HCT116 (cell line): ENCODE measurements at places on chromosomes 4 and X. TPM values are rescaled to one million over a fixed set of nuclear protein-coding genes. Genes with fewer than 3 reads are reported as not detected.

The PITX2 gene
- total RNA-seq = 8.3 TPM

The MAGEA1 gene
- not detected for total RNA-seq

The MAOA gene
- 13.6 TPM for total RNA-seq

The OPRPN gene
- not detected for total RNA-seq

The PDE6B gene
- not detected for total RNA-seq

The MAMLD1 gene
- 3.6 TPM for total RNA-seq

The TKTL1 gene
- total RNA-seq = 0.34 TPM

The UGT2B10 gene
- 0.27 TPM for total RNA-seq

DNA sequence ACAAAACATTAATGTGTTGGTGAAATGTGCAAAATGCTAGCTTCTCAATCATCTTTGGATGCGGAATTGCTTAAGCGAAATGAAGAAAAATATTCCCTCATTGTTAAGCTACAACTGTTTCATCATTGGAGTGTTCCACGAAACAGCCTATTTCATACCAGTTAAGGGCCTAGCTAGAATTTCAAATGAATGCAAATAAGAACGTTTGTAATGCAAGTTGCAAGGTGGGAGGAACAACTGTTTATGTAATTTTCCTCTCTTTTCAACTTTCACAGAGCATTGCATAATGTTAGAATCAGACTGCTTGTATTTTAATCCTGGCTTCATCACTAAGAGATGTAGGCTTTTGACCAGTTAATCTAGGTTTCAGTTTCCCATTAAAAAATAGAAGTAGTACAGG is 480.1 kb downstream of the IL1RAPL1 start:
- H3K4me3 ChIP-seq = no peak overlapping the region
- no peak overlapping the region for H3K27ac ChIP-seq
- H3K27me3 ChIP-seq = no peaks in the 10 kb centered on the region

- H3K4me1 ChIP-seq = peaks cover 13% of the 10 kb centered on the region
- H3K36me3 ChIP-seq = no peaks in the 10 kb centered on the region
- H3K27ac ChIP-seq = peak overlapping the region; percentile 82
- peak; percentile 74 for DNase-seq
- H3K4me3 ChIP-seq = peak overlapping the region; percentile 72
Measured at GRCh38 chrX:136909706-136910564, 29.4 kb upstream of the RBMX start.

DNA sequence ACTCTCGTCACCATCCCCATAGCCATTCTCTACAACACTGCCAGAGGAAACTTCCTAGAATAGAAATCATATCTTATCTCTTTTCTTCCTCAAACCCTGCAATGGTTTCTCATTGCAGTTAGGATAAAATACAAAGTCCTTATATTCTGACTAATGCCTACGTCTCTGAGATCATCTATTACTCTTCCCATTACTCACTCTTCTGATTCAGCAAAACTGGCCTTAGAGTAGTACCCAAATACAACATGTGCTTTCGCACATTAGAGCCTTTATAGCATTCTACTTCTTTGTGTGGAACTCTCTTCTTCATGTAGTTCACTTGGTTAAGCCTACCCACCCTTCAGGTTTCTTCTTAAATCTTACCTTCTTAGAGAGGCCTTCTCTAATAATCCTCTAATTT is 28.0 kb downstream of the LHFPL1 start:
- DNase-seq = no peak
- no peaks in the 10 kb centered on the region for H3K36me3 ChIP-seq
- no peaks in the 10 kb centered on the region for H3K4me1 ChIP-seq
- no peaks in the 10 kb centered on the region for H3K27me3 ChIP-seq
- H3K27ac ChIP-seq = no peak overlapping the region

- H3K4me1 ChIP-seq = no peaks in the 10 kb centered on the region
- no peak for DNase-seq
- no peaks in the 10 kb centered on the region for H3K36me3 ChIP-seq
- no peak overlapping the region for H3K4me3 ChIP-seq
- no peak overlapping the region for H3K27ac ChIP-seq
Measured at GRCh38 chr4:26030260-26030667, 116.2 kb downstream of the SMIM20 start.

DNA sequence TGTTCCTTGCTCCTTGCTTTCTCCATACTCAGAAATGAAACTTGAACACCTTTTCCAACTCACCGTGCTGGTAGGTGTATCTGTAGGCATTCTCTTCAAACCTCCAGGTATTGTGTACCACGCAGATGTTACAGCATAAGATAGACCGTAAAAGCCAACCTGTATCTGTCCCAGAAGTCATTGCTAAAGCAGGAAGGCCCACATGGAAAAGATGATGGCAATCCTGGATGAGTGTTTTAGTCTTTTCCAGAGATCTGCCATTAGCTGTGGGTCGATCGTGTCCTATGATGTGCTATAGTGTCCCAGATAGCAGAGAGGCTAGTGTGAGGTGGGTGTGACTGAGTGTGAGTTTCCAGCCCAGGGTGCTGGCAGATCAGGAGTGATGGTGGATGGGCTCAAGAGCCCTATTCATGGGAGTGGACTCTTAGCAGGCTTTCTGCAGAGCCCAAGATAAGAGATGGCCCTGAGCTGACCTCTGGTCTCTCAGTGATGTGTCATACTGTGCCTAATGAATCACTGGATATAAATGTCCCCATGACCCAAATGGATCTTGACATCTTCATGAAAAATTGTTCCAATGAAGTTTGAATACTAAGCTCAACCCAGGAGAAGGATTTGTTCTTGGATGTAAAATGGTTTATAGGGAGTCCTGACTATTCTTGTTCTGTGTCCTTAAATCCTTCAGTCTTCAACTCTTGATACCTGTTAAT is 69.1 kb upstream of the WDR1 start:
- DNase-seq = no peak
- H3K27ac ChIP-seq = no peak overlapping the region
- H3K27me3 ChIP-seq = peaks cover 4% of the 10 kb centered on the region; the same call in 1 of the 2 replicates
- no peaks in the 10 kb centered on the region for H3K4me1 ChIP-seq
- no peak overlapping the region for H3K4me3 ChIP-seq
- no peaks in the 10 kb centered on the region for H3K36me3 ChIP-seq

GRCh38 chrX:40485102-40485826 is 95.5 kb upstream of the ATP6AP2 start:
- H3K27me3 ChIP-seq = no peaks in the 10 kb centered on the region
- H3K4me3 ChIP-seq = no peak overlapping the region
- DNase-seq = no peak
- no peak overlapping the region for H3K27ac ChIP-seq

DNA sequence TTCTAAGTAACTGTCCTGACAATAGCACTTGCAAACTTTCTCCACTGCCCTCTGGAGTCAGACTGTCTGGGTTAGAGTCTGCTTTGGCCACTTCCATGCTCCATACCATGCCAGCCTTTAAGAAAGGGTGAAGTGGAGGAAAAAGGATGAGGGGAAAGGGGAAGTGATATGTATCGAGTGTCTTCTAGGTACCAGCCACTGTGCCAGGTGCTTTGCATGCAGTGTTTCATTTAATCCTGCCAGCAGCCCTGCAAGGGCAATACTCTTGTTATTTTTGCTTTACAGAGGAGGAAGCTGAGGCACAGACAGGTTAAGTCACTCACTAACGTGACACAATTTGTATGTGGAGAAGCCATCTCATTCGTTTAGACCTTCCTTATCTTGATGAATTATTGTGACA is 55.6 kb downstream of the RTL9 start:
- no peak for DNase-seq
- no peak overlapping the region for H3K27ac ChIP-seq
- no peaks in the 10 kb centered on the region for H3K36me3 ChIP-seq
- H3K4me3 ChIP-seq = no peak overlapping the region
- no peaks in the 10 kb centered on the region for H3K27me3 ChIP-seq

DNA sequence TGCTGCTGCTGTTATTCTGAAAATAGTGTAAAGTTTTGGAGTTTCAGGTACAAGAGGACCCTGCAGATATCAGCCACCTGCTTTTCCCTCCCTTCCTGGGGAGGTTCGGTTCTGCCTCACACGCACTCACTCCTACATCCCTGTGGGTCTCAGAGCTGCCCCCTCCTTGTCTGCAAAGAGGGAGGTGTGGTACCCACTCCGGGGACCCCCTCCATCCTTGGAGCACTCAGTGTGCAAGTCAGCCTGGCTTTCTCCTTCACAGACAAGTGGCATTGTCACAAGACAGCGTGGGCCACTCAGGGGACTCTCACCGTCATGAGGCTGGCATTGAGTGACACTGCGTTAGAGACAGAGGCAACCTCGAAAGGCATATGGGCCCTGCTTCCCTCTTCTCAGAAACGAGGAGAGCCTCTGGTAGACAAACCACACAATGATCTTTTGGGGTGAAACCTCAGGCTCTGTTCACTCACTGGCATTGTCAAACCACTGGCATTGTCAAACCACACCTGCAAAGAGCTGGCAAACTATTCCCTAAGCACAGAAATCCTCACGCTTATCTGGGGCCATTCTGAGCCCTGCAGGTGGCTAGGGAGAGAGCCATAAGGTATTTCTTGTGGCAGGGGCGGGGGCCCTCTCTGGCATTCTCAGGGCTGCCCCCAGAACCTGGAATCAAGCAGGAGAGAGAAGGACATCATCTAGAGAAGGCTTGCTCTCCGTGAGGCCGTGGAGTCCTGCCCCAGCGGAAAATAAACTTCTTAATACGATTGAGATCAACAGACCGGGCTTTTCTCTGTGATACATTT is 285.0 kb downstream of the SHOX start:
- no peak overlapping the region for H3K27ac ChIP-seq
- no peaks in the 10 kb centered on the region for H3K4me1 ChIP-seq
- H3K36me3 ChIP-seq = no peaks in the 10 kb centered on the region
- H3K4me3 ChIP-seq = no peak overlapping the region

- DNase-seq = no peak
- H3K27me3 ChIP-seq = no peaks in the 10 kb centered on the region
- H3K4me1 ChIP-seq = no peaks in the 10 kb centered on the region
- no peaks in the 10 kb centered on the region for H3K36me3 ChIP-seq
- no peak overlapping the region for H3K27ac ChIP-seq
- no peak overlapping the region for H3K4me3 ChIP-seq
Measured at GRCh38 chr4:177016541-177017141, 223.9 kb upstream of the VEGFC start.

- no peaks in the 10 kb centered on the region for H3K4me1 ChIP-seq
- H3K27ac ChIP-seq = no peak overlapping the region
- H3K36me3 ChIP-seq = no peaks in the 10 kb centered on the region
- no peak for DNase-seq
- no peak overlapping the region for H3K4me3 ChIP-seq
Measured at GRCh38 chr4:42816880-42817400, 75.6 kb upstream of the GRXCR1 start.

DNA sequence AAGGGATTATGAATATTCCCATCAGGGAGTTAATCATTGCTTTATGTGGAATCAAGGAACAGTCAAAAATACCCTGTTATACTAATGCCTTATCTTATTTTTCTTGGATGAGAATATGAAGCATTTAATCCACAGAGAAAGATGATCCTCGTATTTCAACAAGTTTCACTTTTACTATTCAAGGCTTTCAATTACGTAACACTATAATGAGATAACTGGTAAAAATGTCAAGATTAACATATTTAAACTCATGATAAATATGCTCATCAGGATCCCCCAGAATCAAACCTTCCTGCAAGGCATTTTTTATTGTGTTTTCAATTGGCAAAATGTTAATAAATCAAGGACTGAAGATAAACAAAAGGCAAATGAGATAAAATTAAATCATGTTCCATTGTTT is 5.1 kb downstream of the ZXDA start:
- H3K36me3 ChIP-seq = no peaks in the 10 kb centered on the region
- no peaks in the 10 kb centered on the region for H3K27me3 ChIP-seq
- no peak overlapping the region for H3K4me3 ChIP-seq

DNA sequence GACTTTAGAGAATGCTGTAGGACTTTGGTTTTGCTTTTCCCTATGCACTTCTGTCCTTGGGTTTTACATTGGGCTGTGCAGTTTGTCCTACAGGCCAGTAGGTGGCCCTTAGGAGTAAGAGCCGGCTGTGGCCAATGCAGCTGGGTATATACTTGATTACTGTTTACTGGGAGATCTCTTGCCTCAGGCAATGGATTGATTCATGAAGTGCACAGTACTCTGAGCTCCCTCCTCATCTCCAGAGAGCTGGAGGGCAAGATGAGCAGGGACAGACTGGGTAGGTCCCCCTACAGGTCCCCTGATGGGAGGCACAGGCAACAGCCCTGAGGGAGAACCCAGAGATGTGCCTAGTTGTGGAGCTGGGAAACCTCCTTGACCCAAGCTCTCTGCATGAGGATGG is 103.8 kb upstream of the QRFPR start:
- no peak overlapping the region for H3K27ac ChIP-seq
- H3K27me3 ChIP-seq = no peaks in the 10 kb centered on the region
- peak; percentile 29 for DNase-seq

DNA sequence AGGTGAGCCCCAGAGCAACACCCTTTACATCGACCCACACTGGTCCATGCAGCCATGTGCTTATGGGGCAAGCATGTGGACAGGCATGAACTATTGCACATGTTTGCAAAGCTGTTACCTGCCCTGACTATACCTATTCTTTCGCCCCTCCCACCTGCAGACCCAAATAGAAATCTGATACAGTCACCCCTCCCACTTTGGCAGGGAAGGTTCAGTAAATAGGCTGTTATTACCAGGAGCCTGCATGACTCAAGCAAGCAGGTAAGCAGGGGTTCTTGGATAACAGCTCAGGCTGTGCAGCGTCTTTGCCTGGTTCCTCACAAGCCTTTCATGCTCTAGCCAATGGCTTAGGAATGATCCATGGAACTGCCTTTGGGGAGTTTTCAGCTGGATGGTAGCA is 122.7 kb upstream of the DIPK2B start:
- DNase-seq = no peak
- peaks cover 31% of the 10 kb centered on the region for H3K4me1 ChIP-seq
- peak overlapping the region; percentile 76 for H3K27ac ChIP-seq
- no peaks in the 10 kb centered on the region for H3K27me3 ChIP-seq

- H3K27ac ChIP-seq = no peak overlapping the region
- H3K36me3 ChIP-seq = no peaks in the 10 kb centered on the region
- H3K27me3 ChIP-seq = no peaks in the 10 kb centered on the region
- DNase-seq = no peak
- H3K4me1 ChIP-seq = no peaks in the 10 kb centered on the region
Measured at GRCh38 chr4:127364397-127364796, 268.4 kb upstream of the INTU start.

- no peaks in the 10 kb centered on the region for H3K27me3 ChIP-seq
- no peak overlapping the region for H3K27ac ChIP-seq
- H3K36me3 ChIP-seq = peaks cover 6% of the 10 kb centered on the region; the same call in 1 of the 2 replicates
- peaks cover 8% of the 10 kb centered on the region for H3K4me1 ChIP-seq
- DNase-seq = no peak
Measured at GRCh38 chr4:39978904-39979303, 1.2 kb upstream of the PDS5A start.

DNA sequence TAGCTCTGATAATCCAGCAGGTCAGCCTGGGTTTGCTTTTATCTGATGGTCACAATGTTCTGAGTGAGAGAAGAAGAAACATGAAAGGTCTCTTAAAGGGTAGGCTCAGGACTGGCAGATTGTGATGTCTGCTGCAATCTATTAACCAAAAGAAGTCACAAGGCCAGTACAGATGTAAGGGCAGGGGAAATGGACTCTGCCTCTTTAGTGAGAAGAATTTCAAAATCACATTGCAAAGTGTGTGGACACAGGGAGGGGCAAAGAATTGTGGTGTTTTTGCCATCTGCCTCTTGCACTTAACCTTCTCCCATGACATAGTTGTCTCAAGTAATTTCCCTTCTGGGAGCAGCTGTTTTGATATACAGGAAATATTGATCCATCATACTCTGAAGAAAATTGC is 40.9 kb downstream of the IL1RAPL1 start:
- no peak for DNase-seq
- no peaks in the 10 kb centered on the region; the same call in 1 of the 2 replicates for H3K4me1 ChIP-seq
- H3K27me3 ChIP-seq = no peaks in the 10 kb centered on the region

- no peak overlapping the region for H3K27ac ChIP-seq
- no peak overlapping the region for H3K4me3 ChIP-seq
- no peaks in the 10 kb centered on the region for H3K4me1 ChIP-seq
- H3K27me3 ChIP-seq = peaks cover 8% of the 10 kb centered on the region; the same call in 1 of the 2 replicates
Measured at GRCh38 chr4:174061026-174061425, 222.4 kb downstream of the FBXO8 start.

- H3K4me1 ChIP-seq = no peaks in the 10 kb centered on the region
- DNase-seq = no peak
- H3K27me3 ChIP-seq = no peaks in the 10 kb centered on the region
- no peak overlapping the region for H3K27ac ChIP-seq
Measured at GRCh38 chrX:133587818-133588217, 172.5 kb upstream of the GPC4 start.
